ENCODE measurements at places on chromosomes 1 and 21. TPM values are rescaled to one million over a fixed set of nuclear protein-coding genes. Genes with fewer than 3 reads are reported as not detected.
A peak's percentile ranks its signal among the peaks of the same experiment; 100 is the strongest.

- DNase-seq, result no peak
These were observed 278.2 kb downstream of the USP25 start for GRCh38 chr21:16007943-16008342.

GRCh38 chr1:8273036-8273435 lies 44.9 kb upstream of the SLC45A1 start:
- DNase-seq, result no peak

GRCh38 chr1:172824209-172824608 lies 165.3 kb downstream of the FASLG start:
- no peak for DNase-seq

DNA sequence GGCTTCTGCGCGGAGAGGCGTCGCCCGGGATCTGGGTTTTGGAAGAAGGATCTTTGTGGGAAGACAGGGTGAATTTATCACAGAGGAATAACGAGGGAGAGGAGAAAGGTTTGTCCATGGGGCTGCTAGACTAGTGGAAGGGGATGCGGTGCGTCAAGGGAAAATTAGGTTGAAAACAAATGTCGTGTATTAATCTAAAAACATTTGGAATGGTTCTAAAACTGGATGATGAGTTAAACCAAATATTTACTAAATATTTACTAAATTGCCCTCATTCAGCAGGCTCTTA lies 647 bp downstream of the RO60 start:
- DNase-seq, result no peak

- DNase-seq, result no peak
These were observed 44.5 kb downstream of the AJAP1 start for GRCh38 chr1:4698911-4699310.

GRCh38 chr1:28896609-28896986 lies 17.8 kb upstream of the EPB41 start:
- DNase-seq, result no peak

DNA sequence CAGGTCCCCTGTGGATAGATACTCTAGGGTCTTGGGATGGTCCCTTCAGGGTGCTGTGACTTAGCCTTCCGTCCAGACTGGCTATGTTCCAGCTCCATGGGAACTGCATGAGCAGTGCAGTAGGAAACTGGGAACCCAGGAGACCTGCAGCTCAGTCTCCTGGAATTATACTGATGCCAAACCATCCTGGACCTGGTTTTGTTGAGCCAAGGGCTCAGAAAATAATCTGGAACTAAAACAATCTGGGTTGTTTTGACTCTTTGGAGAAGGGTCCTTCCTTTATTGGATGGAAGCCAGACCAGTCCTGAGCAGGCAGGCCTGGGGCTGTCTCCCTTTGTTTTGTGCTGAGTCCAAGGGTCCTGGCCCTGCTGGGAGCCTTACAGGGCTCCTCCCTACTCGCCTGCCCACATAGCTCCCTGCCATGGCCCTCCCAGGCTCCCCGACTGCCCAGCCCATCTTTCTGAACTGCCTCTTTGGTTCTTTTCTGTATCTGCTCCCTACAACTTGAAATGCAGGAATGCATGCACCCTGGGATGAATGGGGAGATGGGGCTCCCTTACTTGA lies 1.2 kb downstream of the IPO13 start:
- DNase-seq, result no peak

DNA sequence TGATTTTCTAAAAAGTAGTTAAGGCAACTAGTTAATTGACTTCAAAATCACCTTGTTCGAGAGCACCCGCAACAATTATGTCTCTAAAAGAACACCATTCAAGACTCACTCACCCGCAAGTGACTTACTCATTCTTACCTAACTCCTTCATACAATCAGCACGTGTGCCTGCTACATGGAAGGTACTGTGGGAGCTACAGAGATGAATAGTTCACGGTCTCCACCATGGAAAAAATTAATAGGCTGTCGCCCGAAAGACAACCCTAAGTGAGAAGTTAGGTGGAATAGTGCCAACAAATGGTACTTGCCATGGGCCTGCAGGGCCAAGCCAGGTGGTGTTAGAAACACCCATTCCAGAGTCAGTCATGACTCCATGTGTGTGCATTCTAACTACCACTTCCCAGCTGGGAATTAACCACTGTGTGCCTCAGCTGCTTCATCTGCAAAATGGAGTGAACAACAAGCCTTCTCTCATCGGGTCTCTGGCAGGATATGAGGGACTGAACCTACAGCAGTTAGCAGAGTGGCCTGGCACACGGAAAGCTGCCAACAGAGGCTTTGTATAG lies 7.1 kb downstream of the SSBP3 start:
- no peak for DNase-seq

- DNase-seq, result no peak
These were observed 35.8 kb downstream of the UBIAD1 start for GRCh38 chr1:11308699-11309224.

DNA sequence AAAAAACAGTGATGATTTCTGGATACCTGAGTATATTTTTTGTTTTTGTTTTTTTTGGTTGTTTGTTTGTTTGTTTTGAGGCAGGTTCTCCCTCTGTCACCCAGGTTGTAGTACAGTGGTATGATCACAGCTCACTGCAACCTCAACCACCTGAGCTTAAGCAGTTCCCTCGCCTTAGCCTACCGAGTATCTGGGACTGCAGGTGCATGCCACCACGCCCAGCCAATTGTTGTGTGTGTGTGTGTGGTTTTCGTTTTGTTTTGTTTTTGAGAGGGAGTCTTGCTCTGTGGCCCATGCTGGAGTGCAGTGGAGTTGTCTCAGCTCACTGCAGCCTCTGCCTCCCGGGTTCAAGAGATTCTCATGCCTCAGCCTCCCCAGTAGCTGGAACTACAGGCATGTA lies 55.3 kb upstream of the RCC1 start:
- no peak for DNase-seq

GRCh38 chr1:156155756-156156510 lies 2.5 kb downstream of the SEMA4A start:
- no peak for DNase-seq

DNA sequence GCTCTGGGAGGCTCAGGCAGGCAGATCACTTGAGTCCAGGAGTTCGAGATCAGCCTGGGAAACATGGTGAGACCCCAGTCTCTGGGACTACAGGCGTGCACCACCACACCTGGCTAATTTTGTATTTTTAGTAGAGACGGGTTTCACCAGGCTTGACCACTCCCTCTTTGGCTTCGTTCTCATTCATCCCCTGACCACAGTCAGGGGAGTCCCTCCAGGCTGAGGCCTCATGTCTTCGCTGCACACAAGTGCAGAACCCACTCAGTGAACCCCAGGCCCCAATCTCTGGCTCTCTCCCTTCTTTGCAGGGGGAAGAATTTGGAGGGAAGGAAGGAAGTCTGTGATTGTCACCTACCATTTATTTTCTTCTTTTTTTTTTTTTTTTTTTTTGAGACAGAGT lies 9.2 kb upstream of the RPS6KA1 start:
- no peak for DNase-seq

- DNase-seq, result no peak
These were observed 3.3 kb upstream of the PIGK start for GRCh38 chr1:77222496-77222895.

GRCh38 chr1:19405761-19406487 lies 79.4 kb downstream of the CAPZB start:
- DNase-seq, result no peak

- no peak for DNase-seq
These were observed 981.7 kb downstream of the TTLL7 start for GRCh38 chr1:83017276-83017675.

GRCh38 chr1:244088161-244088560 lies 37.1 kb downstream of the ZBTB18 start:
- no peak for DNase-seq

DNA sequence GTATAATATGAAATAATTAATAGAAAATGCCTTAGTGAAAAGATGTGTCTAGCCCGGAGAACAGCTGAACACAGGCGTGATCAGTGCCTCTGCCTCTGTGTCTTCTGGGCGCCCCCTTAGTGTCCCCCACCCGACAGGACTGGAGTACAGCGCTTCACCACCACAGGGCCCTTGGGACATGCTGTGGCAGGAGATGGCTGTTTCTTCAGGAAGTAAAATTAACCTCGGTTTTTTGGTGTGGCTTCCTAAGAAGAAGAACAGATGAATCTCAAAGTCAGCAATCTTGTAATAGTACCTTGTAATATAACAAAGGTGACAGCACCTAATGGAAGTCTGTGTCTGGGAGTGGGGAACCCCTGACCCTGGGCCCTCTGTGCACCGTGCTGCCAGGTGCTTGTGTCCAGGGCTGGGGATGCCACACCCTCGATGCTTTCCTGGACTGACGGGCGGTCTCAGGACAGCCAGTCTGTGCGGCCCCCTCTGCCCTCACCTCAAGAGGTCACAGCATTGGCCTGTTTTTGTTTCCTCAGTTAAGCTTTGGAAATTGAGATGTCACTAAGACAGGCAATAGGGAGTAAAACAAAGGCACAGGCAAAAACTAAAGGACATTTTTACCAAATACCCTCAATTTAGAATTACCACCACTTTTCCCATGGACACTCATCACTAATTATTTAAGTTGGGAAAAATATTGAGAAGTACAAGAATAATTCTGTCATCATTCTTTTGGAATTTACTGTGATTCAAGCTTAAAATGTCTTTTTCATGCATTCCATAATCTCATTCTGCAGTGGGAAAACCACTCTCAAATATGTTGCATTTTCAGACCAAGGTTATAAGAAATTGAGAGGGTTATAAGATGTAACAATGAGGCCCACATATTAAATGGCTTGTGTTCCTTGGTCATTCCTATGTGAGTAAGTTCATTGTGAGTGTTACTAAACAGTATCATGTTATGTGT lies 79.3 kb downstream of the ADARB1 start:
- no peak for DNase-seq

DNA sequence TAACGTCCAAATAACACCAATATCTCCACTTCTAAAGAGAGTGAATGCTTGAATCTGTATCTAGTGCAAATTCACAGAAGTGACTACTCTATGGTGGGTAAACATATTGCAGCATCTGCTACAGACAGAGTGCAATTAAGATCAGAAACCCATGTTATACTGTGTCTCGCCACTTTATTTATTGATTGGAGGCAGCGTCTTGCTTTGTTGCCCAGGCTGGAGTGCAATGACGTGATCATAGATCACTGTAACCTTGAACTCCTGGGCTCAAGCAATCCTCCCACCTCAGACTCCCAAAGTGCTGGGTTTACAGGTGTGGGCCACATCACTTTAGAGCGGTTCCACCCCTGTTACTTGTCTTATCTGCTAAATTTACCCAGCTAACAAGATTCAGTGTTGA lies 57.0 kb downstream of the HLCS start:
- DNase-seq, result peak; percentile 6

GRCh38 chr1:201514466-201514865 lies 7.5 kb upstream of the CSRP1 start:
- no peak for DNase-seq

DNA sequence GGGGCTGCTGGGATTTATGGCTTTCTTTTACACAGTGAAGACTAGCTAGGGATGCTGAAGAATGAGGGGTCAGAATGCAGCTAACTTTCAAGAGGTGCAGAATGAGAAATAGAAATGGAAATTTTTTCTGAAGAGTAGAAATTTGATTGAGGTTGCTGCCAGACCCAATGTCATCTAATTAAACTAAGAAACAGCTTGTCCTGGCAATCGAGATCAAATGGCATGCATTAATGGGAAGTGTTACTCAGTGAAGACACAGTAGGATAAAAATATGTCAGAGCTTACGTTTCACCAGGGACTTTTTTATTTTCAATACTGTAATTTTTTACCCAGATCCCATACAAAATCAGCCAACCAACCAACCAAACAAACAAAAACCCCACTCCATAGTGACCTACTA lies 306.0 kb downstream of the GRIK1 start:
- no peak for DNase-seq

DNA sequence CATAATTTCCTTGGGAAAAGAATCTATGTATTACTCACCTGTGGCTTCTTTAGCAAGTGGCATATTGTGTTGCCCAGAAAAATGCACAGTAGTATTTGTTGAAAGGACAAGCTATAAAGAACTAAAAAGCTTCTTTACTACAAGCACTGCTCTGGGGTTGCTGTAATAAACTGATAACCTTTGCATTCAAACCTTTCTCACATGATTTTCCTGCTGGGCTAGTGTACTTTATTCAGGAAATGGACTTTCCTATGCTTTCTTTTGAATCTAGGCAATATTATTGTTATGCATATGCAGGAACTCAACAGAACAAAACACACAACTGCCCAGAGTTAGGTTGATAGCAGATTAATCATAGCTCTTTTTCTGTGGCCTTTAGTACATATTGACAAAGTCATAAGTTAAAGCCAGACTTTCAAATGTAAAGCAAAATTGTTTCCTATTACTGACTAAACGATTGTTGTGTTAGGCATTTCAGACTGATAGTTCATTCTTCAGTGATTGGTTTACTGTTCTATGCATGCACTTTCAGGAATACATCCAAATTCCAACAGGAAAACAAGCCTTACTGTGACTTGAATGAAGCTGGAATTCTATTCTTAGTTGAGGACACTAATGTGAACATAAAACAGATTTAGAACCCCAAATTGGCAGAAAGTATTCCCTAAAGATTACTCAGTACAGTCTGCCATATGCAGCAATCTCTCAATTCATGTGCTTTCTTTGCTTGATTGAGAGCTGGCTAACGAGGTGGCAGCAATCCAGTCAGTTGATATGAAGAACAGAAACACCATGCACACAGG lies 564.3 kb upstream of the NEGR1 start:
- no peak for DNase-seq

GRCh38 chr1:21875621-21876063 lies 61.5 kb downstream of the HSPG2 start:
- no peak for DNase-seq

- no peak for DNase-seq
These were observed 29.4 kb upstream of the METTL18 start for GRCh38 chr1:169824153-169824552.

DNA sequence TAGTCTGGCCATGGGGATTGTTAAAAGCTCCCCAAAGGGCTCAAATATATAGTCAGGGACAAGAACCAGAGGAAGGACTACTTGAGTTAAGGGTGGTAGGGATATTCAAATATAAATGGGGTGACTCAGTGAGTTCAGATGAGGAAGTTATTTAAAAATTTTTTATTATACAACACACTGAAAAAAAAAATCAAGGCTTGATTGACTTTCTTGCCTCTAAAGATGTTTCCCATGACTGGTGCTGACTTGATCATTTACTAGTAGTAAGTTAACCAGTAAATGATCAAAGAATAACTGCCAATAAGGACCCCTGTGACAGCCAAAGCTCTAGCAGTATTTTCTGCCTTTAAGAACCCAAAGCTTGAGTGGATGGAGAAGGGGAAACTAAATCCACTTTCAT lies 357.6 kb upstream of the NR5A2 start:
- DNase-seq, result no peak

C1orf52 gene
- total RNA-seq, result 55.6 TPM

FCGR3A gene
- not detected for total RNA-seq

FAM20B gene
- 14.1 TPM for total RNA-seq

ZNF695 gene
- not detected for total RNA-seq

LDLRAD2 gene
- 0.27 TPM for total RNA-seq

RAB3B gene
- not detected for total RNA-seq

SYT6 gene
- 0.17 TPM for total RNA-seq

KAZN gene
- total RNA-seq, result not detected

HES2 gene
- not detected for total RNA-seq

CYP4B1 gene
- total RNA-seq, result not detected

Measured in CD4-positive, CD25-positive, alpha-beta regulatory T cell (primary cell).